SJSA1 (cell line): ENCODE measurements at places on chromosomes 4 and X. TPM values are rescaled to one million over a fixed set of nuclear protein-coding genes. Genes with fewer than 3 reads are reported as not detected.

DNA sequence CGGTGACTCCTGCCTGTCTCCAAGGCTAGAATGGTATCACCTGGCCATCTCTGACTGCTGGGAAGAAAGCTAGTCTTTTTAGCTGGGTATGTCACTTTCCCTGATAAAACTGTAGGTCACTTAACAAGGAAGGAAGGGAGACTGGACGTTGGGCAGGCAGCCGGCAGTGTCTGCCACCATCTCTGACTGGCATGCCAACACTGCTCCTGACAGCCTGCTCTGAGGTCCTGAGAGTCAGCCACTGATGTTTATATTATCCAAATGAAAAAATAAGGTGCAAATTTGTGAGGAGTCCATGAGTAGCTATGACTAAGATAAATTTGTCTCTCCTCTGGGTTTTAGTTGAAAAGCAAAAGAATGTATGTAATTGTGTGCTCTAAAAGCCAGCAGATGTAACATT is 77.2 kb downstream of the SNX25 start:
- peak; percentile 42 for DNase-seq

The TCEAL3 gene
- total RNA-seq: 21.0 and 30.5 TPM in 2 replicates

The CFAP299 gene
- 0.88 and 2.3 TPM in 2 replicates for total RNA-seq

GRCh38 chrX:34918856-34919255 is 23.7 kb upstream of the FAM47B start:
- DNase-seq: peak; percentile 22

The USP26 gene
- total RNA-seq: not detected in 2 replicates

DNA sequence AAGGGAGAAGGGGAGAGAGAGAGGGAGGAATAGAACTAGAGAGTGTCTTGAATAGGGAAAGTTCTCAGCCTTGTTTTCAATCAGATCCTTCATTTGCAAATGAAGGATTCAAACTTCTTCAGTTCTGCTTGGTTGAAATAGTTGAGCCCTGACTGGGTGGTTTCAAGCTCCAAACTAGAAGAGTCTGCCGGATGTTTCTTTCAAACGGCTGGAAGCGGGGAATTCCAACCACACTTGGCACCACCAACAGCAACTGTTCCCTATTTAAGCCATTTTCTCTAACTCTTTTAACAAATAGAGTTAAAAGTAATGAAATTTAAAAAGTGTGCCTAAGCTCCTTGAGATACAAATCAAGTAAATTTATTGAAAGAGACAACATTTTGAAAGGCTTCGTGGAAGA is 67.5 kb upstream of the DDX60 start:
- peak; percentile 34 for DNase-seq
